CD4-positive, alpha-beta memory T cell (primary cell): ENCODE measurements at places on chromosomes 12 and 14.
A peak's percentile ranks its signal among the peaks of the same experiment; 100 is the strongest.

DNA sequence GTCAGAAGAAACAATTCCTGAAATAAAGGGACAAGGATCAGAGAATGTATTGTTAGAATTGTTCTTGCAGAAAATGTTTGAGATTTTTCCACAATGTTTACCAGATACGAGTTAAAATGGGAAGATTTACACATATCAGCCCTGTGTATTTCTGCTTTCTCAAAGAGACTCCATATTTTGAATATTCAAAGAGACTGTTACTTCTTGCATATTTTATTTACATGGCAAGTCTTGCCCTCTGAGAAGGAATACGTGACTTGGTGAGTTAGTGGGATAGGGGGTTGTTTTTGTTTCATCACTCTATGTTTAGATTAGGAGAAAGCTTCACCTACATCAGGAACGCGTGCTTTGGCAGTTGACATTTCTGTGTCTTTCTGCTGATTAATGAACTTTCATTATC is 56.1 kb upstream of the ZDHHC17 start:
- no peaks in the 10 kb centered on the region for H3K36me3 ChIP-seq
- H3K4me3 ChIP-seq = no peak overlapping the region
- no peaks in the 10 kb centered on the region for H3K4me1 ChIP-seq
- no peak for DNase-seq

- H3K27me3 ChIP-seq = peaks cover 17% of the 10 kb centered on the region
- H3K4me1 ChIP-seq = peaks cover 18% of the 10 kb centered on the region
- no peak overlapping the region for H3K4me3 ChIP-seq
- no peak for DNase-seq
Observed at GRCh38 chr12:6699989-6700645, 498 bp downstream of the PIANP start.

GRCh38 chr12:51900323-51900889 is 6.9 kb upstream of the ACVRL1 start:
- no peaks in the 10 kb centered on the region for H3K27me3 ChIP-seq
- no peak for DNase-seq
- no peak overlapping the region for H3K27ac ChIP-seq

GRCh38 chr12:61538951-61539350 is 721.3 kb upstream of the USP15 start:
- H3K27me3 ChIP-seq = no peaks in the 10 kb centered on the region
- H3K27ac ChIP-seq = no peak overlapping the region
- DNase-seq = no peak
- H3K36me3 ChIP-seq = no peaks in the 10 kb centered on the region
- H3K4me3 ChIP-seq = no peak overlapping the region

DNA sequence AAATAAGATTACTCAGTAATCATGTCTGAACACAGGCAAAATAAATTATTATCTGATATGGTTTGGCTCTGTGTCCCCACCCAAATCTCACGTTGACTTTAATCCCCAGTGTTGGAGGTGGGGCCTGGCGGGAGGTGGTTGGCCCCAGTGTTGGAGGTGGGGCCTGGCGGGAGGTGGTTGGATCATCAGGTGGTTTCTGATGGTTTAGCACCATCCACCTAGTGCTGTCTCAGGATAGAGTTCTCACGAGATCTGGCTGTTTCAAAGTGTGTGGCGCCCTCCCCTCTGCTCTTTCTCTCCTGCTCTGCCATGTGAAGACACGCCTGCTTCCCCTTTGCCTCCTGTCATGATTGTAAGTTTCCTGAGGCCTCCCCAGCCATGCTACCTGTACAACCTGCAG is 18.1 kb downstream of the DHRS2 start:
- no peaks in the 10 kb centered on the region for H3K27me3 ChIP-seq
- H3K27ac ChIP-seq = no peak overlapping the region
- no peak overlapping the region for H3K4me3 ChIP-seq
- no peak for DNase-seq

DNA sequence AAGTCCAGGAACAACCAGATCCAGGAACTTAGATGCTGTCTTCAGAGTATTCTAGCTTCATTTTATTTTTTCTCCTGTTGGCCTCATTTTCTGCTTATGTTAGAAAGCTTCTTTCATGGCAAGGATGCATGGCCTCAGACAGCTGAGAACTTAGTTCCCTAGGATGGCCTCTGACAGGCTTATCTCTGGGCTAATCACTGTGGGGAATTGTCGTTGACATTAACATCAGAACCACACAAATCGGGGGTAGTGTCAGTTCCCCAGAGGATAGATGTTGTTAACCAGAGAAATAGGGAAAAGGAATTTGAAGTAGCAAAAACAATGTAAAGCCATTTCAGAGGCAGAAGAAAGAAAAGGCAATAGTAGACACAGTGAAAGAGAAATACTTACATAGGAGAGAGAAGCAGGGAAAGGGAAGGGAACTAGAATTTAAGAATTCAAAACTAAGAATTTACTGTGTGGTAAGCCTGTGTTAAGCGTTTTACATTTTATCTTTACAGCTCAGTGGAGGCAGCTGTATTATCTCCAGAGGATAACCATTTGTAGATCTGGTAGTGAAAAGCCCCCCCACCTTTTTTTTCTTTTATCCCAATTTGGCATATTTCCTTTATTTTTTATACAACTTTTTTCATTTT is 21.8 kb downstream of the FUT8 start:
- no peaks in the 10 kb centered on the region for H3K36me3 ChIP-seq
- H3K4me3 ChIP-seq = no peak overlapping the region
- no peaks in the 10 kb centered on the region for H3K27me3 ChIP-seq
- H3K27ac ChIP-seq = no peak overlapping the region

DNA sequence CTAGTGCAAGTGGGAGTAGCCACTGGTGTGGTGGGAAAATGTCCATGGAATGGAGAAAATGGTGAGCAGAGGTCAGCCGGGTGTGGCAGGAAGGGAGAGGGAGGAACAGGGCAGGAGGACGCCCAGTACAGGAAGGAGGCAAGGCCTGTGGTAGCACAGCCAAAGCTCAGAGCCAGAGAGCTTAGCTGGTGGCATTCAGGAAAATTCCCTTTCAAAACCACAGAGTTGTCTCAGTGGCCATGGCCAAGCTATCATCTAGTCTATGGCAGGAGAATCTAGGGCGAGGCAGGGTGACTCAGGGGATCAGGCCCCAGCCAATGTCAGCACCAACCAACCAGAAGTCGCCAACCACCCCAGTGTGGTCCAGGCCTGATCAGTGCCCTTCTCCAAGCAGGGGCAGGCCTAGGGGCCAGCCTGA is 67.7 kb upstream of the DDX11 start:
- no peak overlapping the region for H3K27ac ChIP-seq
- H3K27me3 ChIP-seq = no peaks in the 10 kb centered on the region
- H3K4me3 ChIP-seq = no peak overlapping the region
- H3K36me3 ChIP-seq = no peaks in the 10 kb centered on the region

DNA sequence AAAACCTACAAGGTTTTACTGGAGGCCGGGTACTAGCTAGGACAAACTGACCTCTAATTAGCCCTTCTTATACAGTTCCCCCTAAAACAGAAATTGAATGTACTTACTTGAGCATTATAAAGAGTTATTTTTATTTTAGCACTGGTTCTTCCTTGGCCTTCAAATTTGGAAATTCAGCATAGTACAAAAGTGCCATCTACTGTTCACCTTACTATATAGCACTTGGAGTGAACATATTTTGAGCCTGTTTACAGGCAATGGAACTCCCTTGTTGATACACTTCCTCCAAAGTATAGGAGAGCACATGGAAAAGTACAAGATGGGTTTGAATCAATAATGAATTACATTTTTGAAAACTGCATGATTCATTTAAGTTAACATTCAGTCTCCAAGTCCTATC is 3.9 kb upstream of the POC1B start:
- H3K4me1 ChIP-seq = peaks cover 11% of the 10 kb centered on the region
- H3K36me3 ChIP-seq = no peaks in the 10 kb centered on the region
- no peak overlapping the region for H3K27ac ChIP-seq

- no peaks in the 10 kb centered on the region for H3K36me3 ChIP-seq
- DNase-seq = no peak
- H3K4me1 ChIP-seq = no peaks in the 10 kb centered on the region
- no peak within 1 kb of the TSS for H3K27ac ChIP-seq
Observed at GRCh38 chr12:7747246-7747645, at the start of gene CLEC4C. TSS of gene CLEC4C (minus strand) at chr12:7747375. CDS start at chr12:7747348, 27 bp downstream.

DNA sequence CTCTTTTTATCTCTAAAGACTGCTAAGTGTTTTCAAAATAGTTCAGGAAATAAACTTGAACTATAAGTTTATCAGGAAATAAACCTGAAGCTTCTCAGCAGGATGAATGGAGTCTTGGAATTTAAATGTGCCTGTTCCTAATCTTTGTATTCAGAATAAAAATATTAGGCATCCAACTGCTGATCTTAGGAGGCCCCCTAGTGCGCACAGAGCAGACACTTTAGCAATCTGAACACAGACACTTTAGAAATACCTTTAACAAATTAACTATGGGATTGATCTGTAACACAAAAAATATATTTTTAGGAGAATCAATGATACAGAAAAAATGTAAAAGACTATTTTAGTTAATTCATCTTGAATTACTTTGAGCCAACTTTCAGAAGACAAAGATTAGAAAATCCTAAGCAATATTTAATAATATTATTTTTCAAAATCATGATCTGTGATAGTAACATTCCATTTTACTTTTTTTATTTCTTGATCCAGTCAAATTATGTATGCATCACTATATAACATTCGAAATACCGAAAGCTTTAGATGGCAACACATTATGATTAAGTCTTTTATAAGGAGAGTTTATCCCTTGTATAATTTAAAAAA is 80.9 kb downstream of the SLC41A2 start:
- DNase-seq = peak; percentile 31
- no peak overlapping the region for H3K4me3 ChIP-seq
- no peaks in the 10 kb centered on the region for H3K4me1 ChIP-seq
- no peak overlapping the region for H3K27ac ChIP-seq
- H3K36me3 ChIP-seq = no peaks in the 10 kb centered on the region

DNA sequence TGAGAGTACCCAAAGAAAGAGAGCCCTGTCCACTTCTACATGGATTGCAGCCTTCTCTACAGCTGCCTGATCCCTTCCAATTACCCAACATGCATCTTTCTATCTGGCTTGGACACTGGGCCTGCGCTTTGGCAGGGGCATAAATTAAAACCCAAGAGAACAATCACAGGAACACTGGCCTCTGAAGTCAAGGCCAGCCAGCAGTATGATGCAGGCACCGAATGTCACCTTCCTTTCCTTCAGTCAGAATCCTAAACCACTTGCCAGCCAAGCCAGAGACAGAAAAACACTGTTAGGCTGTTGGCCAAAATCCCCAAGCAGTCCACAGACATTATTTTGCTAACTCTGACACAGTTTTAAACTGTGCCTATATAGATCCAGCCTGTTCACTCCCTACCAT is 113.7 kb downstream of the DUSP6 start:
- H3K27ac ChIP-seq = no peak overlapping the region
- H3K4me1 ChIP-seq = peaks cover 51% of the 10 kb centered on the region
- DNase-seq = no peak

DNA sequence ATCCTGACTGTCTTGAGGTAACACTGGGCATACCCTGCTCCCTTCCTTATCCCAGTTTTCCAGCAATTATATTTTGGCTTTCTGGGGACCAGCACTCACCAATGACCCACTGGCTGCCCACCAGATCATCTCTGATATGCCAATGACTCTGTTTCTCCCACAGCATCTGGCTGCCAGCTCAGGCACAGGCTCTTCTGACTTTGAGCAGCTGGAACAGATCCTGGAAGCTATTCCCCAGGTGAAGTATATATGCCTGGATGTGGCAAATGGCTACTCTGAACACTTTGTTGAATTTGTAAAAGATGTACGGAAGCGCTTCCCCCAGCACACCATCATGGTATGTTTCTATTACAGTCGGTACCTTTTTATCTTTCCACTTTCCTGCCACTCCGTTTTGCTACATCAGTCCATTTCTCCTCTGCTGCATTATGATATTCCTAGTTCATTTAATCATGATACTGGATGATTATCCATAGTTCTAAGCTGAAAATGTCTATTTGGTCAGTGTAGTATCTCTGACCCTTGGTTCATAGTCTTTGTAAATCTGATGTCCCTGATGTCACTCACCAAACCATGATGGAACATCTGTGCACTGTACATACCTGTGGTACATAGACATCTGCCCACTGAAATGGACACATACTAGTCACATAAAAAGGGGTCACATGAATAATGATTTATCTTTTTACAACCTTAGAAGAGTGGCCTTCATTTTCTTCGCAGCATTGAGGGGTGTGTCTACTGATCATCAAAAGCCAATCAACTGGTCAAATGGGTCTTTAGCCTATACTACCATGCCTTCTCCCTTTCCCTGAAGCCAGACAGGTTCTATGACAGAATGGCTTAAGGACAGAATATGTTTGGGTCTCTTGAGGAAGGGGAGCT is 3.3 kb downstream of the GMPR2 start:
- H3K27ac ChIP-seq = peak overlapping the region; percentile 18
- peaks cover 66% of the 10 kb centered on the region for H3K36me3 ChIP-seq
- no peak overlapping the region for H3K4me3 ChIP-seq
- DNase-seq = no peak
- peaks cover 61% of the 10 kb centered on the region for H3K4me1 ChIP-seq

GRCh38 chr14:50677527-50678063 is 9.5 kb upstream of the SAV1 start:
- no peak overlapping the region for H3K4me3 ChIP-seq
- H3K4me1 ChIP-seq = no peaks in the 10 kb centered on the region
- H3K27me3 ChIP-seq = no peaks in the 10 kb centered on the region
- no peak for DNase-seq
- no peaks in the 10 kb centered on the region for H3K36me3 ChIP-seq
